ENCODE measurements at places on chromosomes 6 and 20.
A peak's percentile ranks its signal among the peaks of the same experiment; 100 is the strongest.

DNA sequence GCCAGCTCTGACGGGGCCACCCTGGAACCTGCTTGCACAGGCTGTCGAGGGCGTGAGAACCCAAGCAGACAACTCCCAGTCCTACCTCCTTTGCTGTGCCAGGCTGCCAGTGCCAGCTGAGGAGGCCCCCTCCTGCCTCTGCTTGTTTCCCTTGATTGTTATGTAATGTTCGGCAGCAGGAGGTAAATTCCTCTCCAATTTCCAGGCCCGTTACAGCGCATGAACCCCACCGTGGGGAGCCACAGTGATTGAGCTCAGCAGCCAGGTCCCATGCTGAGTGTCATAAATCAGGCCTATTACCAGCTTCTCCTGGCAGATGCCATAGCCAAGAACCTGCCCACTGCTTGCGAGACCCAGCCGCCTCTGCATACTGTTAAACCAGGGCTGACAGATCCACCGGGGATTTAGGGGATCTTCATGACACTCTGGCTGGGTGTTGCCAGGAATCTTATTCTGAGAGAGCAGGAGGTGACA is 320.5 kb downstream of the DHX35 start:
- no peak for DNase-seq

GRCh38 chr20:61693055-61693600 is 372.6 kb downstream of the TAF4 start:
- DNase-seq = no peak

GRCh38 chr6:72784071-72784470 is 162.2 kb downstream of the KCNQ5 start:
- DNase-seq = no peak

DNA sequence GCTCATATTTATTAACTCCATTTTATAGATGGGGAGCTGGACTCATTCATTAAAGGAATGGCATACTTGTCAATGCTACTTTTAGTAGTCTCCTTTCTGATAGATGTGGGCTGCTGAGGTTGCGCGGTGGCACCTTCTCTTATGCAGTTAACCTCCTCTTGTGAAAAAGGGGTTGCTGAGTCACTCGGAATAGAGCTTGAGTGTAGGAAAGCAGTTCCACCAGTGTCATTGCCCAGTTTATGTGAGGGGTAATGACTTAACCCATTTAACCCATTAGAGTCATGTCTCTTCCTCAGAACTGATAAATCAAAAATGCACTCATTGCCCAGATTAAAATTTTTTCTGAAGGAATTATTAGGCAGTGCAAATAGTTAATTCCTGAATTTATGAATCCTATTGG is 6.3 kb downstream of the MAPK14 start:
- DNase-seq = peak; percentile 38

GRCh38 chr6:35400111-35400510 is 52.0 kb upstream of the FANCE start:
- DNase-seq = no peak

DNA sequence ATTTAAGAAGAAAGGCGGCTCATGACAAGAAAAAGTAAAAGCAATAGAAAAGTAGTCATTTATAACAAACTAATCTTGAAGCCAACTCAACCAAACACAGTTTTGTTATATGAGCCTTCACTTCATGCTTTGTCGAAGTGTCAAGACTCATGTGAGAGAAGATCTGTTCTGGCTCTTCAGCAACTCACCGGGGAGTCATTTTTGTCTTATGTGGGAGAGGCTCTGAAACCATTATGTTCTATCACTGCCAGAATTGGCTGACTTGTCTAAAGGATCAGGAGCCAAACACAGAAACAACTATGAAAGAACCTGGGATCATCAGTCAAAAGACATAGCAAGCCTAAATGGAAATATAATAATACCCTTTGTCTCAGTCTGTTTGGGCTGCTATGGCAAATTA is 105.2 kb downstream of the CDK19 start:
- no peak for DNase-seq

DNA sequence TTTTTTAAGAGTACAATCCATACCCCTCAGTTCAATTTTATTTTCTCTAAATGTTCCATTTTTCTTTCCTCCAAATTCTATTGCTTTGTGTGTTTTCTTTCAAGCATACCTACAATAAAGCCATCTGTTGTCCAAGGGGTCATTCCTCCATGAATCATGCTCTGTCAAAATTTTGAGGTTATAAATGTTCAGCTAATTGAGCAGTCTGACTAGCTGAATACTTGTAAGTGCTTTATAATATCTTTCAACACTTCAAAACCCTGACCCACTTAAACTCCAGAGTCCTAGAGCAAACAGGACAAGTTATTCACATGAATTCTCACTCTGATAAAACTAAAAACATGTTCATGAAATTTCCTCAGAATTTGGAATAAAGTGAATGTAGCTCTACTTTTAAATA is 33.4 kb upstream of the EYA4 start:
- DNase-seq = no peak

DNA sequence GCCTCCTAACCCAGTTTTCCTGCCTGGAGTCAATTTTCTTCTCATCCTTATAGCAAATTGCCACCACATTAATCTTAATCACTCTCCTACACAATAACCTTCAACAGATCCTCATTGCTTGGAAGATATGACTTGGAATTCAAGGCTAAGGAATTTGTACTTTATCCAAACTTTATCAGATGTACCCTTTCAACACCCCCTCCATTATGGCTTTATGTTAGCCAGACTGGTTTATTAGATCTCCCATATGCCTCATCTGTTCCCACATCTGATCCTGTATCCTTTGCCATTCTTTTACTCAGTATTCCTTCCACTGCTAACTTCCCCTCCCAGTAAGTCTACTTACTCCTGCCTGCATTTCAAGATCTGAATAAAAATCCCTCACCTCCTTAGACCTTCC is 4.0 kb upstream of the FRK start:
- DNase-seq = no peak

DNA sequence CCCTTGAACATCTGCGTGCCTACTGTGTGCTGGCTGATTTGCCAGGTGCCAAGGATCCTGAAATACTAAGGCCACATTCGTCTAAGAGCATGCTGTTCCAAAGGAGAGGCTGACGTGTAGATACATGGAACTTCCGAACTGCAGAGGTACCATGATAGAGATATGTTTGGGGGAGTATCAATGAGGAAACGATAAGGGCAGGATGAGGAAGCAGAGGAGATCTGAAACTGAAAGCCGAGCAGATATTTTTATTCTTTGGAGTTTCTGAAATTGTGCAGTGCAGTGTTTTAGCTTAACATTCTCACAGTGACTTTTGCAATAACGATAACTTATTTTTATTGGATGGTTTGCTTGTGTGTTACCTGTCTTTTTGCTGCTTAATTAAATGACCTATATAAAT is 24.3 kb downstream of the BMP6 start:
- no peak for DNase-seq

- DNase-seq = no peak
Measured at GRCh38 chr6:138502546-138502945, 3.3 kb upstream of the NHSL1 start.

DNA sequence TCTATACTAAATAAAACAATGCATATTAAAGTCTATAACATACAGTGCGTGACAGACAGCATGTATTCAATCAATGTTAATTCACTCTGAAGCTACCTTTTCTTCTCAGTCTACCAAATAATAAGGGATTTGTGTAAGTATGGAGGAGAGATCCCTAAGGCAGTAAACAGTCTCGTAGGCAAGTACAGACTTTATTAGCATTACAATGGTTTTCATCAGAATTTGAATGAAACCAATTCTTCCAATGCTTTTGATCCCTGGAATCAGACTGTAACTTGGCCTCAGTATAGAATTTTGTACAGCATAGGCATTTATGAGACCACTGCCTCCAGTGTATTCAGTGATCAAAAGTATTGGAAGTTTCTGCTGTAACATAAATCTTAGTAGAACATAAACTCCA is 19.5 kb downstream of the LYRM4 start:
- no peak for DNase-seq

- DNase-seq = no peak
Measured at GRCh38 chr20:58580474-58580835, 65.3 kb upstream of the APCDD1L start.

DNA sequence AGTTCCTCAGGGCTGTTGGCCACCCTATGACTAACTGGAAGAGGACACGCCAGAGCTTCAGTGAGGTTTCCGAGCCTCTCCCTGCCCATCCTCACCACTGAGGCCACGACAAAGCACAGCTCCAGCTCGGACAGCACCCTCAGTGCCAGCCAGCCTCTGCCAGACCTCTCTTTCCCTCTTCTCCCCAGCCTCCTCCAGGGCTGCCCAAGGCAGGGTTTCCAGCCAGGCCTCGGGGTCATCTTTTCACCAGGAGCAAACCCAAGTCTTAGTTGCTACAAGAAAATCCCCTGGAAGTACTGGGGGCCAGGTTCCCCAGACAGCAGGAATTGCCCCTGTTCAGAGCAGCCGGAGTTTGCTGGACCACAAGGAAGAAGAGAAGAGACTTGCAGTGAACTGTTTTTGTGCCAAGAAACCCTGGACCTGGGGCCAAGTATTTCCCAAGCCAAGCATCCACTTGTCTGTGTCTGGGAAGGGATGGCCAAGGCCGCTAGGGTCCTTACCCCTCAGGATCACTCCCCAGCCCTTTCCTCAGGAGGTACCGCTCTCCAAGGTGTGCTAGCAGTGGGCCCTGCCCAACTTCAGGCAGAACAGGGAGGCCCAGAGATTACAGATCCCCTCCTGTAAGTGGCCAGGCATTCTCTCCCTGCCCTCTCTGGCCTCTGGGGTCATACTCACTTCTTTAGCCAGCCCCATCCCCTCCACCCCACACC is 41.6 kb downstream of the PLAGL2 start:
- no peak for DNase-seq

DNA sequence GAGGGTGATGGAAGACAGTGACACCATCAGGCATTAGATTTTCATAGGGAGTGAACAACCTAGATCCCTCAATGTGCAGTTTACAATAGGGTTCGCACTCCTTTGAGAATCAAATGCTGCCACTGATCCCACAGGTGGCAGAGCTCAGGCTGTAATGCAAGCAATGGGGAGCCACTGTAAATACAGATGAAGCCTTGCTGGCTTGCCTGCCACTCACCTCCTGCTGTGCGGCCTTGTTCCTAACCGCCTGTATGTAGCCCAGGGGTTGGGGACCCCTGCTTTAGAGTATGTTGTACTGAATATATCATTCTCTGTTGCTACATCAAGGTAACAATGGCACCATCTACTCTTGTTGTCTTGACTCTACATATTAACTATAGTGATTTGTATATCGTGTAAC is 37.1 kb downstream of the TPD52L1 start:
- DNase-seq = no peak

- no peak for DNase-seq
Measured at GRCh38 chr6:159929819-159930218, 39.0 kb downstream of the MAS1 start.

DNA sequence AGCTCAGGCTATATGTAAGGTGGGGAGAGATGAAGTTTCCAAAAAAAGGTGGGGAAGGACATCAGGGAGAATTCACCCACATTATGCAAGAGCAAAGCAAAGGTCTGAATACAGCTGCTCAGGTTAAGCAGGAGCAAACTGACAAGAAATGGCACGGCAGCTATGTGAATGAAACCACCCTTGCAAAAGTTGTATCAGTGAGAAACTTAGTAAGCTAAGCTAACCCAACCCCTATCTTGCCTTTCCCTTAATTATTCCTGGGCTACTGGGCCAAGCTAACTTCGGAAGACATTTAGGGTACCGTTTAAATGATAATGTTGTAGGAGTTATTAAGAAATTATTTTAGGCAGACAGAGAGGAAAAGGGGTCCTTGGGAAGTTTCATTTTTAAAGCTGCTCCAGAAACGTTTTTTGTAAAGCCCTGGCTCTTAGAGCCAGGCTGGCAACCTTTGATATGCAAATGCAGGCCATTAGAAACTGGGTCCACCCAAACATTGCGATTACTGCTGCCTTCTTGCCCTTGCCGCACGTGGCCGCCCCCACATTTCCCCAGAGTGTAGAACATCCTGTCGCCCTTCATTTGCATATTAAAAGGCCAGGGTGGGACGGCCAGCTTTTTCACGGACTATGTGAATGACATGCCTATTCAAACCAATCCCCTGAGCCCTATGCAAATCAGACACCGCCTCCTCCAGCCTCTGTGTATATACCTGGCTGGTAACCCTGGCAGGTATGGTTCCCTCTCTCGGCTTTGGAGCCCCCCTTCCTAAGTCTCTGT is 60.5 kb upstream of the SAMD5 start:
- no peak for DNase-seq

GRCh38 chr20:62191781-62192559 is 9.1 kb downstream of the MTG2 start:
- no peak for DNase-seq

DNA sequence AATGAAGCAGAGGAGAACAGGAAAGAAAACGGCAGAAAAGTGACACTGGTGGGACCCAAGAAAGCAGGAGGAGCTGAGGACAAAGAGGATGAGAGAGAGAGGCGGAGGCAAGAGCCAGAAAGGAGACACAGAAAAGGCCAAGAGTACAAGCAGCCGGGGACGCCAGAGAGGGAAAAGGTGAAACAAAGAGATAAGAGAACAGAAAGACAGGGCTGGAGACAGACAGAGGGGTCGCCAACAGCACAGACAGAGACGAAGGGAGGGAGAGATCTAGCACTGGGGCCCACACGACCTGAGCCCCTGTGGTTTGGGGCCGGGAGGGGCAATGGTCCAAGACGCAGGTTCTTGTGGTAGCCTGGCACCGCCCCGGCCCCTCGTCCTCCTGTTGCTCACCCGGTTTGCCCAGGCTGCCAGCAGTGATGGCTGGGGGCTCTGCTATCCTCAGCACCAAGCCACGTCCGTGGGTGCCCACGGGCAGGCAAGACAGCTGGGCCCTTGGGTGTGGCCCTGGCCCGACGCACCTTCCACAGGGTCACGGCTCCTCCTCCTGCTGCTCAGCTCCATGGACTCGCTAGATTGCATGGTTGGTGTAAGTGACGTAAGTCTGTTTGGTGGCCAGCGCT is 123.5 kb downstream of the GRM4 start:
- DNase-seq = no peak

DNA sequence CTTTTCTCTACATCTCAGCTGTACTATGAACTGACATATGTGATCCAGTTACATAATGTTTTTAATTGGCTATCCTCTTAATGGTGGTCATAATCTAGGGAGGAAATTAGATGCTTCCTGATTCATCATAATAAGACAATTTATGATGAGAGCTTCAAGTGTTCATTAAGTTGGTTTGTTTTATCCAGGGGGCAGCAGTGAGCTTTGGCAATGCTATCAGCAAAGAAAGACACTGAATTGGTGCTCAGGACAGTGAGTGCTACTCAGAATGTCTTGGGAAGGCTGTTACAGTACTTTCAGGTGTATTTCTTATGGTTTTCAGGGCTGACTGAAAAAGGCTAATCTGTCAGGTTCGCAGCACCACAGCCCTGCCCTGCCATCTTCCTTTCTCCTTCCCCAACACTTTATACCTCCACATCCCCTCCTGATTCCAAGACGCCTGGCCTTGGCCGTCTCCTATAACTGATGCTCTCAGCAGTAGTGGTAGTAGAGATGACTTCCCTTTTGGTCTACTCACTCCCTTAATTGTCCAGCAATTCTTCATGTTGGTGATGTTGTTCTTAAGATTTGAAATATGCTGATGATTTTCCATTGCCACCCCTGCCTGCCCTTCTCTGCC is 67.0 kb upstream of the TNFAIP3 start:
- no peak for DNase-seq
